ENCODE measurements at places on chromosomes 13 and 19.
A peak's percentile ranks its signal among the peaks of the same experiment; 100 is the strongest.

DNA sequence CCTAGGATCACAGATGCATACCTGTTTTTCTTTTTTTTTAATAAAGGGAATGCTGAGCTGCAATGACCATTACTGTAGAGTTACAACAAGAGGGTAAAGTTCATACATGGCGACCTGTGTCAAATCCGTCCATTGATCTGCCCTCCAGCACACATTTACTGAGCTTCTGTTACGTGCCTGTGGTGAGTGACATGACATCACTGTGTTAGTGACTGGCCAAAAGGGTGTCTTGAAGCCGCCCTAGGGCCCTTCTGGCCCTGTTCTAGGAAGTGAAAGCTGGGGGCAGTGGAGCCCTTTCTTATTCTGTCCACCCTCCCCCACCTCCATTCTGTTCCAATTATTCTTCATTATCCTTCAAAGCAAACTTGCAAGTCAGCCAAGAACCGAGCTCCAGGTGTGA, 66.3 kb downstream of the ZIC5 start:
- no peak for DNase-seq

- no peak for DNase-seq
Observed at GRCh38 chr19:28322945-28323344, 890.0 kb downstream of the UQCRFS1 start.

DNA sequence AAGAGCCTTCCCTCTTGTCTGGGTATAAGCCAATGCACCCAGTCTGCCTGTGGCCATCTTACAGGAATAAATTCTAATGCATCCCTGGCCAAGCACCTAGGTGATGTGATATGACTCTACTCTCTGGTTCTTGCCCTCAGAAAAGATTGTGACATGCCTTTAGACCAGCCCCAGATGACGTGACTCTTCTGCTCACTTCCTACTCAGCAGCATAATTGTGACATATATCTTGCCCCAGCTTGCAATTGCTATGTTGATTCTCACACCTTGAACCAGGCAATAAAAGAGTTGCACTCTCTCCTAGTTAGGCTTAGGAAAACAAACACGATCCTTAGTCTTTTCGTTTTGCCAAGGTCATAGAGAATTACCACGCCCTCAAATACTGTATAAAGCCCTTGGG, 13.3 kb upstream of the ZNF726 start:
- DNase-seq, result no peak

- no peak for DNase-seq
Observed at GRCh38 chr13:43835701-43836100, 43.8 kb downstream of the CCDC122 start.

GRCh38 chr13:25901460-25902376, 150.1 kb downstream of the SHISA2 start:
- peak; percentile 28 for DNase-seq

GRCh38 chr13:21075379-21076249, 14.2 kb upstream of the LATS2 start:
- DNase-seq, result peak; percentile 30

DNA sequence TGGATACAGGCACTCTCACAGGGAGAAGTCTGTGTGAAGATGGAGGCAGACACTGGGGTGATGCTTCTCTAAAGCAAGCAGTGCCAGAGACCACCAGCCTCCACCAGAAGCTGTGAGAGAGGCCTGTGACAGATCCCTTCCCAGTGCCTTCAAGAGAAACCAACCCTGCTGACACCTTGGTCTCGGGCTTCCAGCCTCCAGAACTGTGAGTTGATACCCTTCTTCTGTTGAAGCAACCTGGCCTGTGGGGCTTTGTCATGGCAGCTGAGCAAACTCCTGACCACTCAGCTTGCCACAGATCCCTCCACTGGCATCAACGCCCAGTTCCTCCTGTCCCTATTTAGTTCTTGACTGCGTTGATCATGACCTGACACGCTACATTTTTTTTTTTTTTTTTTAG, 29.0 kb downstream of the ELAVL1 start:
- DNase-seq, result no peak

DNA sequence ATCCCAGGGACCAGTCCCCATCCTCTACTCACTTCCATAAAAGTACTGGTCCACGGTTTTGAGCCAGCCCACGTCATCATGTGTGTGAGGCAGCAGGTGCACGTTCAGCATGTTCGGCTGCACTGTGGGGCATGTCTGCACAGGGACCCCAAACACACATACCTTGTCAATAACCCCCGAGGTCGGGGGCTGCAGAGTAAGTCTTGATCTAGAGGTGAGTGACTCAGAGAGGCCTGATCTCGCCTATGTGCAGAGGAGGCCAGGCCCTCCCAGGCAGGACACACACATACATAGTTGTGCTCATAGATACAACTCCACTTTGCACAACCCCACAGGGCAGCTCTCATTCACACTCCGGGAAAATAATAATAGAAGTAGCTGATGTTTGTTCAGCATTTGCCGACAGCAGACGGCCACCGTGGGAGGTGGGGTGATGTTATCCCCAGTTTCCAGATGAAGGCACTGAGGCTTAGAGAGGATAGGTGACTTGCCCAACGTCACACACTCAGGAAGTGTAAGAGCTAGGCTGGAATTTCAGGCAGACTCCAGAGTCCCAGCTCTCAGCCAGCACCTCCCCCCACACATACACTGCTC, 774 bp downstream of the MAN2B1 start:
- DNase-seq, result no peak

DNA sequence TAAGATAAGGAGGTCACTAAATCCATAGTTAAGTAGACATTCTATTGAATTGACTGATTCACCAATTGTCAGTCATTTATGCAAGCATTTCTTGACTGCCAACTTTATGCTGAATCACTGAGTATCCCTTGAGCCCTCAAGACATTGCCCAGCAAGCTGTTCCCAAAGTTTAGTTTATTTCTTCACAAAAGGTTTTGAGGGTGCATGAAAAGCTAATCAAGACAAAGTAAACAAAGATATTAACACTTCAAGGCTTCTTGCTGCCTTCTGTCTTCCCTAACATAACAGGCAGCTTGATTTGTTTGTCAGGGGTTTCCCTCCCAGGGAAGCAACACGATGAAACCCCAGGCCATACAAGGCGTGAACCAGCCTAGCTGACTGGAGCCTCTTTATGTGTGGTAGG, 374.4 kb downstream of the SPRY2 start:
- DNase-seq, result no peak

GRCh38 chr13:112706171-112706570, 16.3 kb downstream of the ATP11A start:
- DNase-seq, result no peak

DNA sequence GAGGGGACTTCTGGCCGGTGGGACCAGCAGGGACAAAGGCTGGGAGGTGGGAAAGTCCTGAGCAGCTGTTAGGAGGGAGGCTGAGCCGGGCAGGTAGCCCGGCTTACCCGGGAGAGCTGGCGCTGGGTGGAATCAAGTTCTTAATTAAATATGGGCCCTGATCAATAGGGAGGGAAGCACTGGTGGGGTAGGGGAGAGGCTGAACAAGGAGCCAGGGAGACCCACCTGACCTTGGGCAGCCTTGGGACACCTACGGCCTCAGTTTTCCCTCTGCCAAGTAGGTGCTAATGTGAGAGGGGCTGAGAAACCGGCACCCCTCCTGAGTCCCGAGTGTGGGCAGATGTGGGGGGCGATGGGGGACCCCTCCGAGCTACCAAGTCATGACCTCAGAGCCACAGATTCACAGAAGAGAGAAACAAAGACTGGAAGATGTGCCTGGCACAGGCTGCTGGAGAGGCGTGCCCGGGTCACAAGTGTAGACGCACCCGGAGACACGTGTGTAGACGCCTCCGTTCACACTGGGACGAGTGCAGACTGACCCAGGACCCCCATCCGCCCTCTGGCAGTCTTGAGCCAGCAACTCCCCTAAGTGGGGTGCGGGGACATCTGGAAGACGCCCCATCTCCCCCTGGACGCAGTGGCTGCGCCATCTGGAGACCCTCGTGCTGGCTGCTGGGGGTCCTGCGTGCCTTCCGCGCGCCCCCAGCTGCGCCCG, 8.4 kb downstream of the ONECUT3 start:
- DNase-seq, result no peak

- DNase-seq, result peak; percentile 70
Observed at GRCh38 chr19:15379999-15380647, 536 bp upstream of the AKAP8 start.

DNA sequence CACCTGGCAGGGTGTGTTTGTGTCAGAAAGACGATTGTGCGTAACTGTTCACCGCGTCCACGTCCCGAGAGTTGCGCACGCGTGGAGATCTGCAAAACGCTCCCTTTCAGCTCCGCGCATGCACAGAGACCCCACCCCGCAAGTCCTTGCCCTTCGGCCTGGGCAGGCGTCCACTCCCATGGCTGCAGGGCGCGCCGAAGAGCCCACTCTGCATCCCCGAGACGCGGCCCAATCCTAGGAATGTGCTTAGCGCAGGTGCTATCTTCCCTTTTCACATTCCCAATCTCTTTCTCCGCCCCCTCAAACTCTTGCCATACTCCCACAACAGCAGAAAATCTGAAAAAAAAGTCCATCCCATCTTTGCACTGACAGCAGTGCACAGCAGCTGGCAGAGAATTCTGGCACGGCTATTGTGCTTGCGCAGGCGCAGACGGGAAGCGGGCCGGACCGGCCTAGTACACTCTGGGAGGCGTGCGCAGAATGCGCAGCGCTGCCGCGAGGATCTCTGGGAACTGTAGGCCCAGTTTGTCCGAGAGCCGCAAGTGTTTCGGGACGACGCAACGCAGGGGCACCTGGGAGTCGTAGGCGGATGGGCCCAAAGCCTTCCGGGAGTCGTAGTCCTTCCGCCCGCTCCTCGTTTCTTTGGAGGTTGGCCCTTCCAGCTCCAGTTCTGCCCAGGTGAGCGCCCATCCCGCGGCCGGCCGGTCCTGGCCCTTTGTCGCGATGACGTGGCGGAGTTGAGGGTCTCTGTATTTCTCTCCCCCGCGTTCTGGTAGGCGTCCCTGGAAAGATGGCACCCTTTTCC, 23.1 kb downstream of the ZNF175 start:
- DNase-seq, result peak; percentile 98

- no peak for DNase-seq
Observed at GRCh38 chr13:43631106-43631505, 155.7 kb downstream of the ENOX1 start.

DNA sequence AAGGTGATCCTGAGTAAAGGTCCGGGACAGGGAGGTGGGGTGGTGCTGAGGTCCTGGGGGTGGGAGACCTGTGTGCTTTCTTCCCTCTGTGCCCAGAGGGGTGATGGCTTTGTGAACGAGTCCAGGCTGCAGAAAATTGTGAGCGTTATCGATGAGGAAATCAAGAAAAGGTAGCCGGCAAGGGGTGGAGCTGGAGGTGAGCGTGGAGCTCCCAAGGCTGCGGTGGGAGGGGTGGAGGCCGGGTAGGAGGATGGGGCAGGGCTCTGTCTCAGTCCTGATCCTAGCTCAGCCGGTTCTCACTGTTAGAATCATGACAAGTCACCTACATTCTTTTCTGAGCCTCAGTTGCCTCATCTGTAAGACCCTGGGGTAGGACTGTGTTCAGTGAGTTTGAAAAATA, 4.0 kb downstream of the SELENOV start:
- DNase-seq, result no peak

GRCh38 chr19:38734176-38734425, 10.2 kb downstream of the CAPN12 start:
- no peak for DNase-seq

DNA sequence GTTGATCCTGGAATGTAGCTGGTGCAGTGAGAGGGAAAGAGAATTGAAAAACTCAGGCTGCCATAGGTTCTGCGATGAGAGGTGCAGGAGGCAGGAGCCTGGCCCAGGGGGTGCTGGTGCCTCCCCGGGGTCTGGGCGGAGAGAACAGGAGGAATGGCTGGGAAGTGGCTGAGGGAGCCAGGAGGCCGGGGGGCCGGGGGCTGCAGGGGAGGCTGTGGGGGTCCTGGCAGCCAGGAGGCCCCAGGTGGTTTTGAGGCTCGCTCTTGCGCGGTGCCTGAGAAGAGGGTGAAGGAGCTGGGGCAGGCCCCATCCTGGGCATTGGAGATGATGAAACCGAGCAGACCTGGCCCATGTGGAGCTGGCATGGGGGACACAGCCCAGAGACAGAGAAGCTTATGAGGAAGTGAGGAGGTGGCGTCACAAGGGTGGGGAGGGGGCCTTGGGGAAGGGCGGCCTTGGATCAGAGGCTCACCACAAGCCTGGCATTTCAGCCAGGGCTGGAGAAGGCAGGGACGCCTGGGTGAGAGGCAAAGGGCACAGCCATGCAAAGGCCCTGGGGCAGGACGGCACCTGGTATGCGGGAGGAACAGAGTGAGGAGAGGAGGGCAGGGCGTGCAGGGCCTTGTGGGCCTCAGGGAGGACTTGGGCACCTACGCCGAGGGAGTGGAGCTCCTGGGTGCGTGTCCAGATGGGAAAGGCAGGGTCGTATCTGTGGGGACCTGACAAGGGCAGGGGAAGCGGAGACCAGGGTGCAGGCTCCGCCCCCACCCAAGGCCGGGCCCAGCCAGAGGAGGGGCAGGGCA, 1.3 kb upstream of the TEKTIP1 start:
- no peak for DNase-seq

DNA sequence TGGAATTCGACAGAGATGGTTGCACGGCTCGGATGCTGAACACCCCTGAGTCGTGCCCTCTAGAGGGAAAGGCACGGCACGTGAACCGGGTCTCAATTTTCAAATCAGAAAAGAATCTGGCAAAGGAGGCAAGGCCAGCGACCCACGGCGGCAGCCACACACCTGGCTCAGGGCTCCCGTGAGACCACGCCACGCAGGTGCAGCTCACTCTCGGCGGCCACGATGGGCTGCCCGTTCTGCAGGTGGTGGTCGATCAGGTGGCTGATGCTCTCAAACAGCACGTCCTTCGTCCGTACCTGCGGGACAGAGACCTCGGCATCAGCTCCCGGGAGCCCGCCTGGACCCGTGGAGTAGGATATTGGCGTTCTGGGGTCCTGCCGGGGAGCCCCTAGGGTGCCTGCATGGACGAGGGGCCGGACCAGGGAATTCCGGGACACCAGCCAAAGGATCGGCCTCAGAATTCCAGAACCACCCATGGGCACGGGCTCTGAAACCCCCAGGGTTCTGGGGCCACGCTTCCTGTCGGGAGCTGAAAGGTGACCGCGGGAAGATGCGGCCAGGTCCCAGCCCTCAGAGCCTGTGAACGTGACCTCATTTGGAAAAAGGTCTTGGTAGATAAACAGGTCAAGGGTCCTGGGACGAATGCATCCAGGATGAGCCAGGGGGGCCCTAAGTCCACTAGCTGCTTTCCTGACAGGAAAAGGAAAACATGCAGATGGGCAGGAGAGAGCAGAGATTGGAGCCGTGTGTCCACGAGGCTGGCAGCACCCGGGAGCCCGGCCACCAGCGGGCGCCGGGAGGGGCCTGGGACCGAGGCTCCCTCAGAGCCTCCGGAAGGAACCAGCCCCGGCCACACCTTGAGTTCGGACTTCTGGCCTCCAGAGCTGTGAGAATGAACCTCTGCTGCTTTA, 10.1 kb upstream of the C2CD4C start:
- no peak for DNase-seq

- DNase-seq, result no peak
Observed at GRCh38 chr19:4256563-4256962, 9.7 kb downstream of the YJU2 start.

DNA sequence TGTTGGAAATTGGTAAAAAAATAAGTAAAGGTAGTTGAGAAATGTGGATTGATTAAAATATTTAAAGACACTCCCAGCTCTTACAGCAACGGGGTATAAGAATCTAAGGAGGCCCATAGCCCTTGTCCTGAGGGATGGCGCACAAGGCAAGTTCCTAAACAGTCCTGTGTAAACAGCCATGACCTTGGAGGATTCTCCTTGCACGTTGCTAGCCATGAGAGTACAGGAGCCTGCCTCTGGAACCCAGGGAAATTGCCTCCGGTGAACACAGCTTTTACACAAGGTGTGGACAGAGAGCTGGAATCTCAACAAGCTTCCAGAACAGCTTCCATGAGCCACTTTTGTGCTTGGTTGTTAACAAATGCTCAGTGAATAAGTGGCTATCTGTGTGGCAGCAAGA, 378.2 kb downstream of the FOXO1 start:
- DNase-seq, result no peak

- DNase-seq, result no peak
Observed at GRCh38 chr13:39330504-39330903, 272.5 kb downstream of the LHFPL6 start.

Measured in T-helper 2 cell (primary cell).